ENCODE measurements at places on chromosomes 2 and 18.

DNA sequence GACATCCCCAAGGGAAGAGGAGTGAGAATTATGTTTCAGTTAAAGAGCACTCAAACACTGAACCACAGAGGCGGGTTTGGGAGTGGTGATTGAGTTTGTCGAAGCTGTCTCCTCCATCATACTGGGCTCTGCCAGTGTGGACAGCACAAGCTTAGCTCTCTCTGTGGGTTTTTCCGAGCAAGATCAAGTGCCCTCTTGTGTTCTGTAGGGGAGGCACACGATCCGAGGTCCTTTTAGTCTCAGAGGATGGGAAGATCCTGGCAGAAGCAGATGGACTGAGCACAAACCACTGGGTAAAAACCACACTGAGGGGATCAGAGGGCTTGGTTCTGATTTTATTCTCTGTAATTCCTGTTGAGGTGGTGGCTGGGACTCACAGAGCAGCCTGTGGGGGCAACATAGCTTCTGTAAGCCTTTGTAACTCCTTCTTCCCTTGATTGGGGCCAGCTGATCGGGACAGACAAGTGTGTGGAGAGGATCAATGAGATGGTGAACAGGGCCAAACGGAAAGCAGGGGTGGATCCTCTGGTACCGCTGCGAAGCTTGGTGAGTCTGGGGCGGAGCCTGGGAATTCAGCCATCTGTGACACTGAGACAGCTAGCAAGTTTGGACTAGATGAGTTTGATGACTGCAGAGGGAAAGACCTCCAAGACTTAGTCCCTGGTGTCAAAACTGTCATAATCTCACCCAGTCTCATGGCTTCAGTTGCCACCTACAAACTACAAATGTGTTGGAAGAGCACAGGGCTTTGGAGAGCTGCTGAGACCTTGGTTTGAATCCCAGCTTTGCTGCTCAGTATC, 2.0 kb downstream of the NAGK start:
- DNase-seq = no peak

DNA sequence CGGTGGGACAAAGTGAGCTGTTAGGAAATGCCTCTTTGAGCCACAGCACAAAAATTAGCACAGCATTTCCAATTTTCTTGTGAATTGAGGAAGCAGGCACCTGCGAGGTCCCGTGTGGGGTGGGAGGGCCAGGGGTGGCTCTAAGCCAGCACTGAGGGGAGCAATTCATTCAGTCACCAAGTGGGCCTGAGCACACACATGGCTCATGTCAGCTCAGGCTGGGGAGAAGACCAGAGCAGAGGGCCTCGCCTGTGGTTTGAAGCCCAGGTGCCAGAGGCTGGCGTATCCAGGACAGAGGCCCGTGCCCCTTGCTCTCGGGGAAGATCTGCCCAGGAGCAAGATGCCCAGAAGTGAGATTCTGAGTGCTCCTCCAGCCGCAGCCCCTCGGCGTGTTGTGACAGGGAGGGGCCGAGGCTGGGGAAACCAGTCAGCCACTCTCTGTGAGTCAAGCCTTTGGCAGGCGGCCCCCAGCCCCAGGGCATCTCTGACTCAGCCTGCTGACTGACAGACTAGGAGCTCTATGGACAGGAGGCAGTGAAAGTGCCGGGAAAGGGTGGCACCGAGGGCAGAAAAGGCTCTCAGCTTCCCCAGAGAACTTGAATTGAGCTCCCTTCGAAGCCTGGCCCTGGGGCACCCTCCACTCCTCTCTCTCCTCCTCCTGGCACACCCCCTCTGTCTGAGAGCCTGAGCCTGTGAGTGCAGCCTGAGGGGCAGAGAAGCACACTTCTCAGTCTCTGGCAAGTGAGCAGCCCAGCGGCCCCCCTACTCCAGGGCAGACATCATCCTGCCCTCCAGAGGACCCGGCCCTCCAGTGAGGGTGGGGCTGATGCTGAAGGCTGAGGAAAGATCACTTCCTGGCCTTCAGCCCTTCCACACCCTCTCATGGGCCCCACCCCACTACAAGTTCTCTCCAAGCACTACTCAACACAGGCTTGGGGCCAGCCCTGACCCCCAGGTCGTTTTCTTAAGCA, 32.3 kb downstream of the CYP26B1 start:
- no peak for DNase-seq

DNA sequence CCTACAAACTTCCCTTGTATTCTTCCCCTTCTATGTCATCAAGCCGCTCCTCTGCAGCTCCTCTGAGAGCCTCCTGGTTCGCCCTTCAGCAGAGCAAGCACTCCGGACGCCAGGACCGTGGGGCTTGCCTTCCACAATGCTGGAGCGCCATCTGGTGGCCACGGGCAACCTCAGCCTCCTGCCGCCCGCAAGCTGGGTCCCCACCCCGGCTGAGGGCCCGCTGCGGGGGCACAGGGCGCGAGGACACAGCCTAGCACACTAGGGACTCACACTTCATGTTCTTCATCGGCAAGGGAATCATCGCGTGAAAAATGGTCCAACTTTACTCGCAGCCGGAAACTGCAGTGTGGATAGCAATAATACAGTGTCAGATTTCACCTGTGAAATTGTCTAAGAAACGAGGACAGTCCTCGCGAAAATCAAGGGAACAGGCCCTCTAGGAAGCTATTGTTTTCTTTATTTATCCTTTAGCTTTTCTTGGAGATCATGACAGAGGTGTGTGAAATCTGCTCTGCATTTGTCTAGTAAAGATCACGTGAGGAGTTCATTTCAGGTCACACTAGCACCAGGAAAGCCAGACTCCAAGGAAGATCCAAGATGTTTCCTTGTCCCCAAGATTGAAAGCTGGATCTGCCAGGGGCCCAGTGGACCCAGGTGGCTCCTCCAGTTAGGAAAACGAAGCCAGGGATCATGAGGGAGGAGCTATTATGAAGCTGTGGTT, 5.8 kb downstream of the PRLH start:
- peak; percentile 91 for DNase-seq

GRCh38 chr2:187424146-187424545, 23.9 kb downstream of the CALCRL start:
- no peak for DNase-seq

DNA sequence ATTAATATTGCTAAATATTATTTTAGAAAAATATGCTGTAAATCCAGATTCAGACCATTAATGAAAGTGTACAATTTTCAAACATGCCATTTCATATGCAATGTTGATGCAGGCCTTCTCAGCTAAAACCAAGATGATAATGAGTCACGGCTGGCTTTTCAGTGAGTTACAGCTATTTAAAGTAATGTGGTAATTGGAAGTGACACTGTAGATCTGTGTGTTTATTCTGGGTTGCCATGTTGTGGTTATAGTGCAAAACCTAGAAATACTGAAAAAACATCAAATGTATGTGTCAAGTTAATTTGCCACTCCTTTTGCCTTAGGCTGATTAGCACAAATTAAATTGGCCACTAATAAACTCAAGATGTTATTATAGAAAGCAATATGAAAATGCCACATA, 506.6 kb downstream of the ERBB4 start:
- DNase-seq = no peak

GRCh38 chr2:121994238-121995206, 239.1 kb downstream of the TSN start:
- no peak for DNase-seq

DNA sequence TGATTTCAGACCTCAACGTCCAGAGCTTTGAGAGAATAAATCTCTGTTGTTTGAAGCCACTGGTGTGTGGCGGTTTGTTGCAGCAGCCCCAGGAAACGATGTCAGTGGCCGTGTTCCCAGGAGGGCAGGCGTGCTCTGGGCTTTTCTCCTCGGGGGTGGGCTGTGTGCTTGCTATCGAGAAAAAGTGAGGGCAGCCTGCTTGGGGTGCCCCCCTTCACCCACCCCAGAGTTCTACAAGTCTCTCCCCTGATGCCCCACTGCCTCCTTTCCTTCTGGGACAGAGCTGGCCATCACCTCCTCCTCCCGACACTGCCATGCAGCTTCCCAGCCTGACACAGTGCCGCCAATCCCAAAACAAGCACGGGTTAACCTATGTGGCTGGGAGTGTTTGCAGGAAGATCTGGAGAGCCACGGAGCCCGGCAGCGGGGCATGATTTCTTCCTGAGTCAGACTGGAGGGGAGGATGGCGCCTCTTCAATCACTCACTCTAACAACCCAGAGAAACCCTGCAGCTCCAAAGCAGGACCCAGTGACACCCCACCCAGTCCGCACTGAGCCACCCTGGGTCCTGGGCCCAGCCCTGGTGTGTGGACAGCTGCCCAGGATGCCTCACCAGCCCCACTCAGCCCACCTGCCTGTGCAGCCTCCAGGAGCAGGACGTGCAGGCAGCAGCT, 213.7 kb upstream of the RAB6C start:
- DNase-seq = no peak

GRCh38 chr2:112465382-112465781, 16.6 kb upstream of the TTL start:
- DNase-seq = no peak

DNA sequence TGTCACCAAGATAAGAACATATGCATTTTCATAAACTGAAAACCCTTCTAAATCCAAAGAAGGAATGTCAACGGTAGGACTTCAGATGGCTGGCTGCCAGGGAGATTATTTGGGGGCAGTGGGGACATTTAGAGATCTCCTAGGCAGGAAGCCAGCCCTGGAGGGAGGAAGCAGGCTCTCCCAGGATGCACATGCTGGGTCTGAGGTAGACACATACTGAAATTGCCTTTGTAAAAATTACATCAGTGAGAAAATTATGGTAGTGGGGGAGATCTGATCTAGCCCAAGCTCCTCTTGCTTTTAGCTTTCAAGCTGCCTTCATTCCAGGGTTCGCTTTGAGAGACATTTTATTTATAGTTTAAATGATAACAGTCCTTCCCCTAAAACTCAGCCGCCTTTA, 24.1 kb downstream of the MPP4 start:
- no peak for DNase-seq

GRCh38 chr2:151900331-151900730, 72.1 kb upstream of the ARL5A start:
- no peak for DNase-seq

DNA sequence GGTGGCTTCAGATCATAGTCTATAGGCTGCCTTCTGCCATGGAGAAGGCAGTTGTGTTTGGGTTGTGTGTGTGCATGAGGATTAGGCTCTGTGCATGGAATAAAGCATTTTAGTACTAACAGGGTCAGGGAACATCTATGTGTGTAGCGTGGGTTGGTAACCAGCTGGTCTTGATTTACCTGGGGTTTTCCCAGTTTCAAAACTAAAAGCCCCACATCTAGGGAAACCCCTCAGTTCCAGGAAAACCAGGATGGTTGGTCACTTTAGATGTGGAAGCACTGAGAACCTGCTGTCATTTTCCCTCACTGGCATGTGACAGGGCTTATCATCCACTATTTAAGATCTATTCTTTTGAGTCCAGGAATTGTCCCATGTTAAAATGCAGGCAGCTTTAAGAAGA, 116.3 kb downstream of the POLE4 start:
- DNase-seq = no peak

DNA sequence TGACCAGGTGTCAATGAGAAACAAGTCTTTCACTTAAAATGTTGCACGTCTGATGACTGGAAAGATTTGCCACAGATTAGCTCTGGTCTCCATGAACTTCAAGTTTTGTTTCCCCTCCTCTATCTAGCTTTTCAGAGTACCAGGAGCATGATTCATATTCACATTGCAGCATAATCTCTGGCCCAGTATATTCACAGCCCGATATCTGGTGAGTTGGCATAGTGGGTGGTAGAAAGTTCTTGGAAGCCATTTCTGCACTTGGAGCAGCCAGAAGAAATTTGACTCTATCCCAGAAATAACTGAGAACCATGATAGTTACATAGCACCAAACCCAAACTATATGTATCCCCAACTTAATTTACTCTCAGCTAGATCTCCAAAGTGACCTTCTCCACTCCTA, 503.9 kb downstream of the PID1 start:
- no peak for DNase-seq

All from posterior cingulate gyrus (tissue), 11 donors.